Sciatic nerve (tissue), 2 donors: ENCODE measurements at places on chromosomes 5 and 9.
A peak's percentile ranks its signal among the peaks of the same experiment; 100 is the strongest.

- no peak for DNase-seq
Observed at GRCh38 chr5:39016587-39017275, 57.5 kb downstream of the RICTOR start.

GRCh38 chr5:157823655-157824054 lies 35.3 kb downstream of the CLINT1 start:
- DNase-seq: no peak

DNA sequence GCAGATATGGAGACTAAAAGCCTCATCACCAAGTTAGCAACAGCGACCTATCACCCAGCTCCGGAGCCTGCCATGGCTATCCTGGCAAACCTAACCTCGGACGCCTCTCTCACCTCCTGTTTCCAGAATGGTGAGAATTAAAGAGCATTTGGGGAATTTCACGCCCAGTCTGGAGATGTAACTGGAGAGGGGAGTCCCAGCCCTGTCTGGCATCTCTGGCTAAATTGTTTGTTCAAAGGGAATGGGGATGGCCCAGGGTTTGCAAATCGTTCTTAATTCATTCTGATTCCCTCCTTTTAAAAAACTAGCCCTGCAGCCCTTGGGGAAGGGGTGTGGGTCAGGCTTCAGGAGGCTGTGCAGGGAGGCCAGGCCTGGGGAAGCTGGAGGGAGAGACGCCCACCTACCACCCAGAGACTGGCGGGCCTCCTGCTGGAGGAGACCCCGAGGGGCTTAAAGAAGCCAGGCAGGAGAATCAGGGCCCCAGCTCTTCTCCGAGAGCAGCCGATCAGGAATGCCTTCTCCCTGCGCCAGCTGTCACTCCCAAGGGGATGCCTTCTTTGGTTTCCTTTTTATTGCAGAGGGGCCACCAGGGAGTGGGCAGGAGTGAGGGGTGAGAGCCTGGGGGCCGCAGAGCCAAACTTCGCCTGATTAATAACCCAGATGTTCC lies 964 bp upstream of the COL5A1 start:
- DNase-seq: no peak

- no peak for DNase-seq
Observed at GRCh38 chr5:151014680-151015343, 5.6 kb upstream of the GPX3 start.

GRCh38 chr5:129096382-129096991 lies 1.9 kb downstream of the ISOC1 start:
- no peak for DNase-seq

- no peak for DNase-seq
Observed at GRCh38 chr5:103428411-103428871, 134.1 kb downstream of the NUDT12 start.

- DNase-seq: peak; percentile 78
Observed at GRCh38 chr9:132268725-132269352, 85.9 kb downstream of the SETX start.

GRCh38 chr9:94298949-94299599 lies 29.4 kb downstream of the NUTM2F start:
- no peak for DNase-seq

DNA sequence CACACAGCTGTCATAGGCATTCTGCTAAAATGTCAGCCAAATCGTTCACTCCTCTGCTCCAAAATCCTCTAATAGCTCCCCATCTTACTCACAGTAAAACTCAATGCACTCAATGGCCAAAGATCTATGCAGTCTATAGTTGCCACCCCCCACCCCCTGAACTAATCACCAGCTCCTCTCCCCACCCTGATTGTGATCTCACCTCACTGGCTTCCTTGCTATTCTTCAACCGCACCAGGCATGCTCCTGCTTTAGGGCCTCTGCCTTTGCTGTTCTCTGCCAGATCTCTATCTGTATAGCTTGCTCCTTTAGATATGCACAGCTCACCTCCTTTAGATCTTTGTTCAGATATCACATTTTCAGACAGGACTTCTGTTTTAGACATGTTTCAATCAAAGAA lies 33.2 kb upstream of the SNX2 start:
- no peak for DNase-seq

DNA sequence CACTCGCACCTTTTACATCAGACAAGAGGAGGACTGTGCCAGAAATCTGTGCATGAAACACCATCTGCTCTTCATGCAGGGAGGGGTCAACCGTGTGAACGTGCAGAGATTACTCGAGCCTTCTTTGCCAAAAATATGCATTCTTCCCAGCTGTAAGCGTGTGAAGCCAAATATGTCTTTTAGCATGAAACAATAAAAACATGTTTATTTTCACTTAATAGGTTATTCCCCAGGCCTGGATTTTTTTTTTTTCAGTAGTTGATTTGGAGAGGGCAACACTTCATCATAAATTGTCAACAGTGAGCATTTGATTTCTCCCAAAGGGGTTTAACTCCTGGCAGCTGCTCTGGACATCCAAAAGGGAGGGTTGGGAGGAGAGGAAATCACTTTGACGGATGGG lies 23.8 kb downstream of the PLAC8L1 start:
- no peak for DNase-seq

- DNase-seq: no peak
Observed at GRCh38 chr5:107517185-107518033, 153.3 kb downstream of the EFNA5 start.

DNA sequence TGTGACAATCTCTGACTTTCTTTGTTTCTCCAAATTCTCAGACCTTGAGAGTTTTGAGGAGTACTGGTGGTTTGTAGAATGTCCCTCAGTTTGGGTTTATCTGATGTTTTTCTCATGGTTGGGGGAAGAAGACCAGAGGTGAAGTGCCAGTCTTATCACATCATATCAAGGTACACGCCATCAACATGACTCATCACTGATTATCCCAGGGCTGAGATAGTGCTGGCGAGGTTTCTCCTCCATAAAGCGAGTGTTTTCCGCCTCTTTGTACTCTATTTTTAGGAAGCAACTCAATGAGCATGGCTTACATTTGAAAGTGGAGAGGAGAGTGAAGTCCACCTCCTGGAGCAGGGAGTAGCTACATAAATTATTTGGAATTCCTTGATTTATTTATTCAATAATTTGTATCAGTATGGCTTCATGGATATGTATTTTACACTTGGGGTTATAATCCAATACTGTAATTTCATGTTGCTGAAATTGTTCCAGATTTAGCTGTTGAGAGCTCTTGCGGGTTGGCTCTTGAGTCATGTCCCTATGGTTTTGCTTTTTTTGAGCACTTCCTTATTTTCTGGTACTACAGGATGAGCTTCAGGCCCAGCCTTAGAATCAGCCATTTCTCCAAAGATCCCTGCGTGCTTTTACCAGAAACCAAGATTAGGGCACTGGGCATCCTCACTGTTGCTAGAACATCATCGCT lies 23.9 kb downstream of the DCANP1 start:
- no peak for DNase-seq

GRCh38 chr9:35026671-35027070 lies 37.1 kb downstream of the DNAJB5 start:
- DNase-seq: no peak

DNA sequence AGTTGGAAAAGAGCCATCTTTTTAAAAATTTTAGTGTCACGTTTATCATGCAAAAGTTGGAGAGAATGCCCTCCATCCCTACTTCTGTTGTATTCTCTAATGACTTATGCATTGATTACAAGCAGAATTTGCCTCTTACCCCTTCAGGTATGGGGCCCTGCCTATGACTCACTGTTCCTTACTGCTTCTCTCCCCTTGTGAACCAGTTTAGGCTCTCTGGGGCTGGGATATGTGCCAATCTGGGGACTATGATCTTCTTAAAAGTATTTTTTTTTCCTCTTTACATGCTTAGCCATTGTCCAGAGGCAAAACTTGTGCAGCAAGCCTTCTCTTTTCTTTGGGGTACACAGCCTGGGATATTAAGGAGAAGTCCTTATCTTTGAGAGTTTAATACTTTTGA lies 37.4 kb downstream of the CAMK4 start:
- DNase-seq: no peak

GRCh38 chr5:102600964-102601363 lies 102.2 kb upstream of the SLCO6A1 start:
- DNase-seq: no peak

- DNase-seq: no peak
Observed at GRCh38 chr5:88875341-88876234, 7.4 kb downstream of the MEF2C start.

- no peak for DNase-seq
Observed at GRCh38 chr9:133914442-133915342, 77.4 kb downstream of the VAV2 start.

- DNase-seq: no peak
Observed at GRCh38 chr5:5941486-5941885, 436.9 kb downstream of the MED10 start.

DNA sequence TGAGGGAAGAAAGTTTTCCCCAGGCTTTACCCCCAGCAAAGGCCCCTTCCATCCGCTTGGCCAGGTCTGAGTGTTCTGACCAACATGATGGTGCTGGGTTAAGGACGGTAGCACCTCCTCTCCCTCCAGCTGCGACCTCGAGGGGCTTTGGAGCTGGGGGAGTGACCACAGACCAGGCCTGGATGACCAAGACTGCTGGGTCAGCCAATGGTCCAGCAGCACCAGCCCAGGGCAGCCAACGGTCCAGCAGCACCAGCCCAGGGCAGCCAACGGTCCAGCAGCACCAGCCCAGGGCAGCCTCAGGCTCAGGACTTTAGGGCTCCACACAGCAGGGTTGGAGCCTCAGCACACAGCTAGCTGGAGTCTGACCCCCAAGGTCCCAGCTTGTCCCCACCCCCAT lies 57.2 kb upstream of the CNOT6 start:
- no peak for DNase-seq

DNA sequence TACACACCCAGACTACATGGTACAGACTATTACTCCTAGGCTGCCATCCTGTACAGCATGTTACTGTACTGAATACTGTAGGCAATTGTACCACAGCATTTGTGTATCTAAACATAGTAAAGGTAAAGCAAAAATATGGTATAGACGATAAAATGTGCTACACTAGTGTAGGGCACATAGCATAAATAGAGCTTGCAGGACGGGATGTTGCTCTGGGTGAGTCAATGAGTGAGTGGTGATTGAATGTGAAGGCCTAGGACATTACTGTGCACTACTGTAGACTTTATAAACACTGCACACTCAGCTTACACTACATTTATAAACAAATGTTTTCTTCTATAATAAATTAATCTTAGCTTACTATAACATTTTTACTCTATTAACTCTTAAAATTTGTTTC lies 25.6 kb downstream of the ANKRD55 start:
- no peak for DNase-seq

DNA sequence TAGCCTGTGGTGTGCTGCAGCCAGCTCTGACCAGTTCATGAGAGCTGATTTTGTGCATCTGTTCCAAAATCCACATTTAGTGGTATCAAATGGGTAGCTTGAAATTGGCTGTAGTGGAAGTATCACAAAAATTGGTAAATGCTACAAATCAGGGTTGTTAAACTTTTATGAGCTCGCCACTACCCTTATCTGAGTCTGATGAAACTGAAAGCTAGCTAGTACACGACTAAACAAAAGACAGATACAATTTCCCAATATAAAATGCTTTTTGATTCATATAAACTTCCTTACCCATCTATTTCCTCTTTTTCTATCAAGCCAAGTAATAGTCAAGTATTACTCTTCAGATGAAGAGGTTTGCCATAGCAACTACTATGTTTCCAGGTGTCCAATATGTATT lies 392.0 kb downstream of the TMEM161B start:
- DNase-seq: no peak

DNA sequence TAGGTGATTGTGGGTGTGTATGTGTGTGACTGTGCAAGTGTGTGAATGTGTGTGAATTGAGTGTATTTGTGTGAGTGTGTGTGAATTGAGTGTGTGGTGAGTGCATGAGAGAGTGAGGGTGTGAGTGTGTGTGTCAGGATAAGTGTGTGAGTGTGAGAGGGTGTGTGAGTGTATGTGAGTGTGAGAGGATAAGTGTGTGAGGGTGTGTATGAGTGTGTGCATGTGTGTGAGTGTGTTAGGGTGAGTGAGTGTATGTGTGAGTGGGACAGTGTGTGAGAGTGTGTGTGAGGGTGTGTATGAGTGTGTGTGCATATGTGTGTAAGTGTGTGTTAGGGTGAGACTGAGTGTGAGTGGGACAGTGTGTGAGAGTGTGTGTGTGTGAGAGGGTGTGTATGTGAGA lies 21.7 kb downstream of the GPRIN1 start:
- no peak for DNase-seq

GRCh38 chr5:80502800-80503199 lies 14.9 kb downstream of the FAM151B start:
- no peak for DNase-seq

DNA sequence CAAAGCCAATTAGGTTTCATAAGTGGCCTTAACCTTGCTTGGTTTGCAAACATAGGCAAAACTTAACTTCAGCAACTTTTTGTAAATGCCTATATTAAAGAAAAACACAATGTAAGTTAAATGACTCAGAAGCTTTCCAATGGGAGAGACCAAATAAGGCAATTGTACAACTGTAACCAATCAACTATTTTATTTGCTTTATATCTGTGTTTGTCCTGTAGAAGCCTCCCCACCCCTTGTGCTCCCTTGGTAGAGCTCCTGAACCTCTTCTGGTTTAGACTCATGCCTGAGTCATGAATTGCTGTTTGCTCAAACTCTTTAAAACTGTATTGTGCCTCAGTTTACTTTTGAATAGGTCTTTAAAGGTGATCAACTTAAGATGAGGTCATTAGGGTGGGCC lies 3.0 kb upstream of the C1QTNF3 start:
- no peak for DNase-seq

GRCh38 chr5:180097926-180098325 lies 26.4 kb upstream of the RNF130 start:
- DNase-seq: peak; percentile 39

DNA sequence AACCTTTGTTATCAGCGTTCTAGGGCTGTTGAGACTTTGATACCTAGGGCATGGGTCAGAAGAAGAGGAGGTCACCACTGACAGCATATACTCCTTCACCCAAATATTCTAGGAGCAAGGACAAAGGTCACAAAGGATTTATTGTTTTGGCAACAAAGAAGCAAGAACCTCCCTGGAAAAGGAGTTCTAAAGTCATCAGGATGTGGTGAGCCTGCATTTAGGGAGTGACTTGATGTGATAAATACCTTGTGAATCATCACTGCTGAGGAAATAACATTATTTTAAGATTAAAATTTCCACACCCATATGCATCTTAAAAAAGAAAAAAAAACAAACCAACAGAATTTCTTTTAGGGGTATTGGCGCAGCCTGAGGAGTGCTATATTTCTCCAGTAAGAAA lies 13.9 kb downstream of the IFNA1 start:
- no peak for DNase-seq

GRCh38 chr9:120230227-120230626 lies 349.7 kb downstream of the CDK5RAP2 start:
- DNase-seq: no peak

- DNase-seq: no peak
Observed at GRCh38 chr9:96508227-96508940, 58.4 kb downstream of the HABP4 start.

GRCh38 chr9:112898872-112899311 lies 8.2 kb upstream of the SLC46A2 start:
- DNase-seq: no peak

GRCh38 chr5:157520911-157521703 lies 54.5 kb downstream of the ADAM19 start:
- no peak for DNase-seq

- DNase-seq: no peak
Observed at GRCh38 chr9:16057541-16057940, 504.7 kb downstream of the CCDC171 start.

- no peak for DNase-seq
Observed at GRCh38 chr9:104177003-104177611, 83.0 kb downstream of the SMC2 start.
